Large intestine (tissue), 12 donors: ENCODE measurements at places on chromosomes 2 and 18.

DNA sequence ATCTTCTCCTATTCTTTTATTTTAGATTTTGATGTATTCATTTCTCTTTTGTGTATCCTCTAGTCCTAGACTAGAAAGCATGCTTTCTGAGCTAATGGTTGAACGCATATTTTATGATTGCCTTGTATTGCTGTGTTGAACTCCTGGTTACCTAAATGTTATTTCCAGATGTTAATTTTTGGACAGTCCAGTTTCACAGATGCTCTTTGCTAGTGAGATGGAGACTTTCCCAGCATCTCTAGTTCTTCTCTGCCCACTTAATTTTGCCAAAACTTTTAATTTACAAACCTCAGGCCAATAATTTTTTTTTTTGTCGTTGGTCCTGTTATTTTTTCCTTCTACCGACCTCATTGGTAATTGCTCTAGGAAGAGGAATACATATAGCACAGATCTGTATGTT is 153.2 kb downstream of the HAUS1 start:
- DNase-seq: no peak
- no peak overlapping the region for H3K27ac ChIP-seq
- H3K27me3 ChIP-seq: no peaks in the 10 kb centered on the region
- H3K36me3 ChIP-seq: peaks cover 5% of the 10 kb centered on the region

DNA sequence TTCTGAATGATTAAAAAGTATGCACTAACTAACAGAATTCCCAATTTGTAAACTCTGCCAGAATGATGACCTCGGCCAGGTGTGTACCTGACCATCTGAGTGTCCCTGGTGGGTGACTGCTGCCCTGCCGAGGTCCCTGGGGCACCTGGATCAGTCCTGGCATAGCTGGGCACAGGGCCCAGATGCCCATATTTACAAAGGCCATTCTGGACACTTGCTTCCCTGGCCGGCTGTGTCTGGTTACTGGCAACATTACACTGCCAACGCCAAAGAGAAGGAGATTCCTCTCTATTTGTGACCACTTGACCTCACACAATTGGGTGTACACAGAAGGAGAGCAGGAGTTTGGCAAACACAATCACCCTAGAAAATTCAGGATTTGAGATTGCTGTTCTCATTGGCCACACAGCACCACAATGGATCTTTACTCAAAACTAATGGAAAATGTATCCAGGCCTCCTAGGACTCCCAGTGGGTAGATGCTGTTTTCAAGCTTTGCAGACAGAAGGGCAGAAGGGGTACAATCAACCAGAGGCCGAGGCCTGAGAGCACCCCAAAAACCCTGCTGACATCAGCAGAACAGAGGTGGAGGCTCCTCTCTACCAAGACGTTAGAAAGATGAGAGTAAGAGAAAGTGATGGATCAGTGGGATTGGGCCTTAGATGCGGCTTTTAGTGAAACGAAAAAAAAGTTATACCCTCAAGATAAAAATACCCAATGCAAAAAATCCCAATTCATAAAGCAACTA is 58.3 kb upstream of the PXDN start:
- DNase-seq: no peak
- no peak overlapping the region for H3K27ac ChIP-seq
- H3K4me1 ChIP-seq: no peaks in the 10 kb centered on the region
- H3K4me3 ChIP-seq: no peak overlapping the region
- H3K36me3 ChIP-seq: no peaks in the 10 kb centered on the region
- peaks cover 5% of the 10 kb centered on the region for H3K27me3 ChIP-seq

DNA sequence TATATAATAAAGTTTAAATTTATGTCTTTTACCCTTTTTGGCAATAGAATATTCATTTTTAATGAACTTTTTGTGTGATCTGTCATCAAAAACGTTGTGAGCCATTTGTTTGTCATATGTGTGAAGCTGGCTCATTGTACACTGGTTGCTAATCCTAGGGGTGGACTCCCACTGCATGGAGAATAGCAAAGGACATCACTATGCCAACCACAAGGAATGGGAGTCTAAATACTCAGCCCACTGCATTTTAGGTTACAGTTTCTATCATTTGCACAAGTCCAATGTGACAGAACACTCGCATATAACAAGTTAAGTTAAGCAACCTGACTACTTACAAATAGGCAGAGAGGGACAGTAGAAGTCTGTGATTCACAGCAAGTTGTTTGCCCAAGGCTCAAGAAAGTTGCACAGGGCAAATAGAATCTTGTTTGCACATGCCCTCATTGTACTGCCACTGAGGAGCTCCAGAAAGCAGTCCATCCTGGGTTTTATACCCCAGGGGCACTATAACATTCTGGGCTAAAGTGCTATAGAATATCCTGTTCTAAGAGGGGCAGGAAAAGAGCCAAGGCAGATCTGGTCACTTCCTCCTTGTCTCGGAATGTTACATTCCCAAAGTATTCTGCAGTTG is 545.9 kb upstream of the GCFC2 start:
- no peak overlapping the region for H3K27ac ChIP-seq
- H3K4me1 ChIP-seq: no peaks in the 10 kb centered on the region
- H3K36me3 ChIP-seq: no peaks in the 10 kb centered on the region
- H3K4me3 ChIP-seq: no peak overlapping the region

DNA sequence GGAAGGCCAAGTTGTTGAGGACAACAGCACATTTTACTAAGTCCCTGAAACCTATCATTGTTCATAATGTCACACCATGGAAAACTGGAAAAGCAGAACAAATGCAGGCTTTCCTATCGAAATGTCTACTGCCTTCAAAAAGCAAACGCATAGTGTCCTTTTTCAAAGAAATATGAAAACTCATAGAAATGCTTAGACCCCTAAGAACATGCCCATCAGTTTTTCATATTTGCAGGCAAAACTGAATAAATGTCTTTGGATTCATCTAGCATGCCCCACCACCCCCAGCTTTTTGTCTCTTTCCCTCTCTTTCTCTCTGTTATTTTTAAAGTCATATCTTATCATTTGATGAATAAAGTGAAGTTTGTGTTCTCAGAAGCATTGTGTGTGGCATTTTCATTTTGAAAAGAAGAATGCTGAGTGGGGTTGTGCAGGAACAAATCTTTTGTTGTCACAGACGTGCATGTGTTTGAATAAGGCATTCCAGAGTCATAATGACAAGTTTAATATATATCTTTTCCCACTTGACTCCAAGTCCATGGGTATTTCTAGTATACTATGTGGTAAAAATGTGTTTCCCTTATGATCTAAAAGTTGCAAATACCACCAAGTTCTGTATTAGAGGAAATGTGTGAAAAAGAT is 2180.0 kb upstream of the PIK3C3 start:
- no peaks in the 10 kb centered on the region for H3K27me3 ChIP-seq
- no peak overlapping the region for H3K27ac ChIP-seq
- no peak for DNase-seq

- no peak overlapping the region for H3K27ac ChIP-seq
- peak; percentile 42 for DNase-seq
- H3K4me3 ChIP-seq: no peak overlapping the region
- peaks cover 2% of the 10 kb centered on the region for H3K4me1 ChIP-seq
Observed at GRCh38 chr2:198374375-198375082, 570.1 kb downstream of the PLCL1 start.

DNA sequence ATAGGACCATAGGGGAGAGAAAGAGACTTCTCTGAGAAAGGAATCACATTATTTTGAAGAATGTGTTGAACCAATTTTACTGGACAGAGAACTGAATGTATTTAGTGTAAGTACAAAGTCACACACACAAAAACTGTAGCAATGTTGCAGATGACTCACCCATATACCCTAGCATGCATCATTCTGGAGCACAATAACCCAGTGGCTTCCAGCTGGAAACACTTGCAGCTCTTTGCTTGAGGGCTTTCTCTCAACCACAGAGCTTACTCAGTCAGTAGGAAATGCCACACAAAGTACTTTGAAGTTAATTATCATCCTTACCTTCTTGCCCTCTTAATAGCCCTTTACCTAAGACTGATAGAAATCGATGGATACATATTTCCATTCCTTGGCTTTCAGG is 760.0 kb upstream of the FSHR start:
- H3K27ac ChIP-seq: no peak overlapping the region
- no peak for DNase-seq
- H3K4me1 ChIP-seq: no peaks in the 10 kb centered on the region
- H3K4me3 ChIP-seq: no peak overlapping the region

GRCh38 chr2:218434456-218434855 is 15.5 kb downstream of the VIL1 start:
- H3K4me3 ChIP-seq: no peak overlapping the region
- H3K36me3 ChIP-seq: peaks cover 87% of the 10 kb centered on the region
- no peaks in the 10 kb centered on the region for H3K27me3 ChIP-seq
- peaks cover 10% of the 10 kb centered on the region for H3K4me1 ChIP-seq

- peaks cover 96% of the 10 kb centered on the region for H3K27me3 ChIP-seq
- no peak for DNase-seq
- no peaks in the 10 kb centered on the region for H3K36me3 ChIP-seq
- H3K4me3 ChIP-seq: no peak overlapping the region
- no peak overlapping the region for H3K27ac ChIP-seq
Observed at GRCh38 chr2:218878926-218879761, 1.5 kb upstream of the WNT10A start.

DNA sequence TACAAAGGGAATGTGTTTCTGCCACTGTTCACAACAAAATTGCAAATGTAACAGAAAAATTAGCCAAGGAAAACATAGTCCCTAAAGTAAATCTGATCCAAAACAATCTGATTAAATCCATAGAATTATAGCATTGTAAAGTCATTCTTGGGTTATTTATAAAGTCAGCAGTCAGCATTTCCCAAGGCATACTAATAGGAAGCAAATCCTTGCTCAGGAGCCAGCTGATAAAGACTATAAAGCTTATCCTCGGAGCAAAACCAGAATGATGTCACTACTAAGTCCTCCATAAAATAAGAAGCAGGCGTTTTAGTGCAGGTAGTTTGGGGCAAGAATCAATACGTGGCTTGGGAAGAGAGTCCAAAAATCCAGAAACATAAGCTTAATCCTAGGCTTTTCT is 67.3 kb upstream of the CSRNP3 start:
- H3K36me3 ChIP-seq: no peaks in the 10 kb centered on the region
- peaks cover 5% of the 10 kb centered on the region for H3K4me1 ChIP-seq
- peaks cover 3% of the 10 kb centered on the region for H3K27me3 ChIP-seq
- H3K27ac ChIP-seq: no peak overlapping the region

GRCh38 chr18:2108591-2108990 is 462.7 kb downstream of the METTL4 start:
- H3K27me3 ChIP-seq: no peaks in the 10 kb centered on the region
- H3K27ac ChIP-seq: no peak overlapping the region
- no peak for DNase-seq
- no peak overlapping the region for H3K4me3 ChIP-seq

- H3K36me3 ChIP-seq: no peaks in the 10 kb centered on the region
- H3K27ac ChIP-seq: no peak overlapping the region
- no peaks in the 10 kb centered on the region for H3K27me3 ChIP-seq
- no peak overlapping the region for H3K4me3 ChIP-seq
- peaks cover 21% of the 10 kb centered on the region for H3K4me1 ChIP-seq
Observed at GRCh38 chr2:112870841-112871835, 34.6 kb upstream of the IL1B start.

DNA sequence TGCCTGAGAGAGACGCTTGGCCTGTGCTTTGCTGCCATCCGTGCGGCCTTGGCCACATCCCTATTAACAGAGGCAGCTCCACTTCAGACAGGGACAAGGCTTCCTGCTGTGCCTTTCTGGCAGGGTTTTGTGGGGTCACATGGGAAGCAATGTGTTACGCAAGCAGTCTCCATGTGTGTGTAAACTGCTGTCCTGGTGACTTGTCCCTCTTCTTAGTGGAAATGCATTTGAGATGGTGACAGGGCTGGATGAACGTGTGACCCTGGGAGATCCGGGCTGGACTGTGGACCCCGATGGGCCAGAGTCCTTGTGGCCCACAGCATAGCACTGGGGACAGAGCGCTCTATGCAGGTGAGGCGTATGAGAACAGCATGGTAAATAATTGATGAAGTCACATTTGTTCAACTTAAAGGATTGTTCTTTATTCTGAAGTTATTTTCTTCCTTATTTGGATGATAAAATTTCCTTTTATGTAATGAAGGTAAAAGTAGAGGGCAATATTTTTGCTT is 23.2 kb downstream of the ASB1 start:
- peaks cover 68% of the 10 kb centered on the region for H3K36me3 ChIP-seq
- no peak for DNase-seq
- no peaks in the 10 kb centered on the region for H3K4me1 ChIP-seq
- H3K4me3 ChIP-seq: no peak overlapping the region
- H3K27ac ChIP-seq: no peak overlapping the region
- H3K27me3 ChIP-seq: no peaks in the 10 kb centered on the region

DNA sequence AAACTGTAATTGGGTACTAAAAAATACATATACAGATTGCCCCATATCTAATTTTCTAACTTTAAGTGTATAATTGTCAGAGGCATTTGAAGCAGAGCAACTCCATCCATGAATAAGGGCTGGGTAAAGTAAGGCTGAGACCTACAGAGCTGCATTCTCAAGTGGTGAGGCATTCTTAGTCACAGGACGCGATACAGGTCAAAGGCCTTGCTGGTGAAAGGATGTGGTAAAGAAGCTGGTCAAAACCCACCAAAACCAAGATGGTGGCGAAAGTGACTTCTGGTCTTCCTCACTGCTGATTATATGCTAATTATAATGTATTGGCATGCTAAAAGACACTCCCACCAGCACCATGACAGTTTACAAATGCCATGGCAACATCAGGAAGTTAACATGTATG is 50.0 kb downstream of the SLC8A1 start:
- H3K4me1 ChIP-seq: no peaks in the 10 kb centered on the region
- H3K4me3 ChIP-seq: no peak overlapping the region
- no peaks in the 10 kb centered on the region for H3K36me3 ChIP-seq
- H3K27me3 ChIP-seq: no peaks in the 10 kb centered on the region

GRCh38 chr2:54529935-54530334 is 73.8 kb downstream of the SPTBN1 start:
- H3K4me3 ChIP-seq: no peak overlapping the region
- H3K36me3 ChIP-seq: peaks cover 4% of the 10 kb centered on the region
- peak overlapping the region; percentile 67 for H3K27ac ChIP-seq
- no peaks in the 10 kb centered on the region for H3K27me3 ChIP-seq

- no peak overlapping the region for H3K27ac ChIP-seq
- H3K4me1 ChIP-seq: no peaks in the 10 kb centered on the region
- no peak for DNase-seq
- H3K36me3 ChIP-seq: no peaks in the 10 kb centered on the region
Observed at GRCh38 chr2:199228887-199229819, 228.6 kb downstream of the SATB2 start.

DNA sequence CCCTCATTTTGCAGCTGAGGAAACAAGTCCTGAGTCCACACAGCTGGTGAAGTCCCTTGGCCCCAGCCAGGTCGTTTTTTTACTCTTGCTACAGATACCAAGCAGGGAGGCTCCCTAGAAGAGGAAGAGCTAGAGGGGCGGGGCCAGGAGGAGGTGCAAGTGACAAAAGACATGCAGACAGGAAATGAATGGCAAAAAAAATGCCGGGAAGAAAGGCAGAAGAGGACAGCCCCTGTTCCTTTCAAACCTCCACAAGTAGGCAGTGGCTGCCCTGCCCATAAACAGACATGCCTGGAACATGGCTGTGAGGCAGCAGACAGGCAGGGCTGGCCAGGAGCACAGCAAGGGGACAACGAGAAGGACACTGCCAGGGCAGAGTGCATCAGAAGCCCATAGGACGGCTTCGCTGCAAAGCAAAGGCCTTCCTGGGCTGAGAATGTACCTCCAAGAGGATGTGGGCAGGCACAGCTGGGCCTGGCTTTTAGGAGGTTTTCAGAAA is 108.7 kb downstream of the ZBTB7C start:
- H3K4me3 ChIP-seq: no peak overlapping the region
- no peaks in the 10 kb centered on the region for H3K4me1 ChIP-seq
- H3K36me3 ChIP-seq: no peaks in the 10 kb centered on the region
